ENCODE measurements at places on chromosomes 6 and 20.

DNA sequence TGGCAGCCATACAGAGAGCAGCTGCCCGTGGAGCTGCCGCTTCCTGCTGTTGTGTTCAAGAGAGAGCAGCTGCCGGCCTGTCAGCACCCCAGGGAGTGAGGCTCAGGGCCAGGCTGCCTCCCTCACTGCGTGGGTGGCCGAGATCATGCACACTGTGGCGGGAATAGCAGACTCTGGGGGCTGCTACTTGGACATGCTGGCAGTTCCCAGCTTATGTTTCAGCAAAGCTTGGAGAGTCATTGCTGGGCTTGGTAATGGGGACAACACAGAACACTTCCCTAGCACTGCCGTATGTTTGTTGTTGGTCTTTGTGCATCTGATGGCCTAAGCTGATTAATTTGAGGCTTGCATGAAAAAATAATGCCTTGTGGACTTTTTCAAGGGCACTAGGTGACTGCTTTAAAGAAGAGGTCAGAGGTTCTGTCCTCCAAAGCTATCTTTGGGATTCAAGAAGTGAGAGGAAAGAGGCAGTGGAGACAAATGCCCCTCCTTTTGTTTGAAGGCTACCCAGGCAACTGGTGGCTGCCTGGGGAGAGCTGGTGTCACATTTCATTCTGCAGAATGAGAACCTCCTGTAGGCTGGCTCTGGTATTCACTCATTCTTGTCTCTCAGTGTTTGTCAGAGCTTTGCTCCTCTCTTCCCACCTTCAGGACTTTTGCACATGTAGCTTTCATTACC lies 18.8 kb downstream of the MRAP2 start:
- DNase-seq, result no peak

DNA sequence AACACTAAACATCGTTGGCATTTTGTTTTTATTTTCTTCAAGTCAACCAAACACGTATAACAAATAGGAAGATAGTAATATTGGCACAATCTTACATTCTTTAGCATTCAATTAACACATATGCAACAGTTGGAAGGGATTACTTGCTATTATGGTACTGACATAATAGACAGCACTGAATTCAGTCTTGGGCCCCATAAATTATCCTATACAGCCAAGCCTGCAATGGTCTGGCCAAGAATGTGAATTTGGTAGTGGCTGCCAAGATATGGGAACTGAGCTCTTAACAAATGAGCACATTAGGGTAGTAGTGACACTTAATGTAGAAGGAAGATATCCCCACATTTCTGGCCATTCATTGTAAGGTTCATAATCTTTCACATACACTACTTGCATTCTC lies 44.8 kb upstream of the ARHGAP18 start:
- DNase-seq, result no peak

DNA sequence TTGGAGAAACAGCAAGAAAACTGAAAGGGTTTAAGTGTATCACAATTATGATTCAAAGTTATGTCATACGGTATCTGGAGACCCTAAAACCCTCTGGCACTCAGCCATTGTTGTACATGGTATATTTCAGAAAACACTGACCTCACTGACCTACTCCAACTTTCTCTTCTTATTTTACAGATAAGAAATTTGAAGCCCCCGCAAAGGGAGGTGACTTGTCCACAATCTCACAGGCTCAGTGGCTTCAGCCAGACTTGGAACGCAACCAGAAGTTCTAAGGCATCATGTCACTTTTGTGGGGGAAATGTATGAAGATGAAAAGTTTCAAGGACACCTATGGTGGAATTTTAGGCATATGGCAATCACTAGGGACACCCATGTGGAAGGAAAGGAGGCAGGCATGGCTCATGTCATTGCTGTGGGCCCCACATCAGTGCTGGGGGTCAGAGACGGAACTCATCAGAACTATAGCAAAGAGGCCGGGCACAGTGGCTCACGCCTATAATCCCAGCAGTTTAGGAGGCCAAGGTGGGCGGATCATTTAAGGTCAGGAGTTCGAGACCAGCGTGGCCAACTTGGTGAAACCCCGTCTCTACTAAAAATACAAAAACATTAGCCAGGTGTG lies 5.2 kb upstream of the TRIB3 start:
- no peak for DNase-seq

DNA sequence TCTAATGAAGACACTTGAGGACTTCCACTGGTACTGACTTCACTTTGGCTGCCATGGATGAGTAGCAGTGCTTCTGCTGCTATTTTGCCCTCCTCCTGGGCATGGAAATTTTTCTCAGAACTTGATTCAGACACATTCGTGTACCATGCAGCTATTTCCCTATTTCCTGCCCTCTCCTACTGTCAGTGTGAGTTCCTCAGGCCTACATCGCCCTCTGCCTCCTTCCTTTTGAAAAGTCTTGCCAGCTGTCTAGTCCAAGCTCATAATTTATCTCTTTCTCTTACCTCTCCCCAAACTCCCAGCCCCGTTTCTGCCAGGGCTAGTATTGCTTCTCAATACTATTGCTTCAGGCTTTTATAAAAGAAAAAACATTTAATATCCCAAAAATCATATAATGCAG lies 470.2 kb downstream of the ADGRB3 start:
- DNase-seq, result no peak

- DNase-seq, result no peak
Observed at GRCh38 chr20:11195899-11196558, 522.2 kb upstream of the JAG1 start.

DNA sequence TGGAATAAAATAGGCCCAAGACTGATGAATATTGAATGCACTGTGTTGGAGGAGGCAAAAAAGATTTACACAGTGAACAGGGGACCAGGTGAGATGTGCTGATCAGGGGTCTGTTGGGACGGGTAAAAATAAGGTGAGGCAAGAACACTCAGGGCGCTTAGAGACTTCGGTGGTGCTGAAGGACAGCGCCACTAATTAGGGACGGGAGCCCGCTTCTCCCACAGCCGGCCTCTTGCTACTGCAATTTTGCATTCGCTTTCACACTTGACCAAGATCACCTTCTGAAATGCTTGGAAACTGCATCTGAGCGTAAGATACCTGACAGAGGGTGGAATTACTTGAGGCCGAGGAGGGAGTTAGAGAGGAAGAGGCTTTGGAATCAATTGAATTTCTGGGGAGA lies 7.3 kb downstream of the TFAP2D start:
- DNase-seq, result no peak

- DNase-seq, result peak; percentile 30
Observed at GRCh38 chr6:85354761-85355618, 94.9 kb upstream of the NT5E start.

- DNase-seq, result no peak
Observed at GRCh38 chr6:19041906-19042305, 654.8 kb downstream of the RNF144B start.

DNA sequence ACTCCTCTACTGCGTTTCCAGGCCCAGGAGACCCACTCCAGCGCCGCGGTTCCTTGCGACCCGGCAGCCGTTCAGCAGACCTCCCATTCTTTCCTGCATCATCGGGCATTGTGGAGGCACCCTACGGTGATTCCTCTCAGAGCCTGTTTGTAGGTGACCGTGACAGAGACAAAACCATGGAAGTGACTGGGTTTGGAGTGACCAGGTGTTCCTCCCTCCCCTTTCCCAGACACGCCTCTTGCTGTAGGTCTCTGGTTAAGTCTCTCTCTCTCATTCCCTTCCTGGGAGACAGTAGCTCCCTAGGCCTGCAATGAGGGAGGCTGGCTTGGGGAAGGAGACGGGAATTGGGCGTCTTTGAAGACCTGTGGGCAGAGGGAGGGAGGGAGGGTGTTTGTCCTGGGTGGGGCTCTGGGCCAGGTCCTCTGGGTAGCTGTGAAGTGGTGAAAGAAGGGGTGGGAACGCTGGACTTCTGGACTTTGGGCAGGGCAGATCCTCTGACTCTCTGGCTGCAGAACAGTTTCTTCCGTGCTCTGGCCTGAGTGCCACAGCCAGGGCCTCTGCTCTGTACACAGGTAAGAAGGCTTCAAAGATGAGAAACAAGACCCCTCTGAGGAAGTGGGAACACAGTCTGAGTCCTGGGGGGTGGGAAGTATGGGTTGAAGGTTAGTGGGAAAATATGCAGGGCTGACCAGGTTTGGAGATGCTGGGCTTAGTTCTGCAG lies 763 bp downstream of the KLC4 start:
- DNase-seq, result no peak

GRCh38 chr6:42222448-42222847 lies 4.8 kb upstream of the MRPS10 start:
- no peak for DNase-seq

- DNase-seq, result no peak
Observed at GRCh38 chr6:113699239-113699638, 157.9 kb upstream of the MARCKS start.

- DNase-seq, result no peak
Observed at GRCh38 chr6:168789699-168790098, 348.7 kb downstream of the SMOC2 start.

GRCh38 chr20:4835244-4836177 lies 113.8 kb downstream of the PRND start:
- DNase-seq, result no peak

DNA sequence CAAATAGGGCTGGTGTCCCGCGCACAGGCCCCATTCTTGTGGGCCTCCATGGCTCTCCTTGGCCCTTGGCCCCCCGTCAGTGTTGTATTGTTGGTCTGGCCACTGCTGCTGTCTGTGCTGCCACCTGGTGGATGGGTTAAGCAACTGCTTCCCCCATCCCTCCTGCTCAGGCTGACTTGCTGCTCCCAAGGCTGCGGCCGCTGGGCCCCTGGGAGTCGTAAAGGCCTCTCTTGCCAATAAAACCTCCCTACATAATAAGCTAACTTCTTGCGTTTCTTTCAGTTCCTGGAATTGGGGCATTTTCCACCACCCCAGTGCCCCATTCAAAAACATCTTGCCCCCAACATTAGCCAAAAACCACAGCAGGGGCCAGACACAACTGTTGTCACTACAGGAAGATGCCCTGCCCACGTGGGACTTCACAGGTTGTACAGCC lies 27.1 kb downstream of the CD83 start:
- peak; percentile 62 for DNase-seq

- DNase-seq, result no peak
Observed at GRCh38 chr6:162889303-162889702, 161.5 kb downstream of the PACRG start.

DNA sequence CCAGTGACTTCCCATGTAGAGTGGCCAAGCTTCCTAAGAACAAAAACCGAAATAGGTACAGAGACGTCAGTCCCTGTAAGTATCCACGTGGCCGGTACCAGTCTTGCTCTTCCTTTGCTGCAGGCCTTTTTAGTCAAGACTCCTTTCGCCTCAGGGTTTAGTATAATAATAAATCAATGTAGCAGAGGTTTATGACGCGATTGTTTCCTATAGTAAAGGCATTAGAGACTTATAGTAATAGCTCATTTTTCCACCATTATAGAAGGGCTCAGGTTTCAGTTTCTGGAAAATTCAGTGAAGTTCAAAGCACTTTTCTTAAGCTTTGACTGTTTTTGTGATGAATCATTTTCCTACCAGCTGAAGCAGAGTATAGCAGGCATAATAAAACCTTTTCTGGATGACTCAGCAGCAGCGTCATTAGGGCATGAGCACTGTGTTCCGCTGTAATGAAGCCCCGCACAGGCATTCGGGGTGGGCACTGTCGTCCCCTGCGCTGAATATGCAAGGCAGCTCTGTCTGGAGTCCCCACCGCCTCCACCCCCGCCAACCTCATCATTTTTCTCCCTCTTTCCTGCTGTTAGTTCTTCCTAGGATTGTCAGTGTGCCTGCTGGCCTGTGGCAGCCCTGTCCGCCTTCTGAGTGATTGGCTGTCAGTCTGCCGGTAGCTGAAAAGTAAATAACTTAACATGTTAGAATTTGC lies 51.3 kb downstream of the PTPN1 start:
- peak; percentile 56 for DNase-seq

DNA sequence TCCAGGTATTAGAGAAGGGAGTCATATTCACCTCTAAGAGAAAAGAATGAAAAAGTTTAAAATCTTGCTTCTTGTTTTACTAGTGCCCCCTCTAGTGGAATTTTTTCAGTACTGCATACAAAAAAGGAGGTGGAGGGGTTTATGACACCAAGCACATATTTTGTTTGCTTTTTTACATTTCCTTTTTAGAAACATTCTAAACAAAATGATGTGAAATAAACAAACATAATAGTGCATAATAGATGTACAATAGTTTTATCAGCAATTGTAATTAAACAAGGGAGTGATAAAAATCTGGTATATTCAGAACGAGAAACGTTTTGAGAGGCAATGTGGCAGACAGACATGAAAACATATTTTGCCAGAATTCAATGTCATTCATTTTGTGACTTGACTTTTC lies 111.0 kb upstream of the TFAP2D start:
- DNase-seq, result no peak

DNA sequence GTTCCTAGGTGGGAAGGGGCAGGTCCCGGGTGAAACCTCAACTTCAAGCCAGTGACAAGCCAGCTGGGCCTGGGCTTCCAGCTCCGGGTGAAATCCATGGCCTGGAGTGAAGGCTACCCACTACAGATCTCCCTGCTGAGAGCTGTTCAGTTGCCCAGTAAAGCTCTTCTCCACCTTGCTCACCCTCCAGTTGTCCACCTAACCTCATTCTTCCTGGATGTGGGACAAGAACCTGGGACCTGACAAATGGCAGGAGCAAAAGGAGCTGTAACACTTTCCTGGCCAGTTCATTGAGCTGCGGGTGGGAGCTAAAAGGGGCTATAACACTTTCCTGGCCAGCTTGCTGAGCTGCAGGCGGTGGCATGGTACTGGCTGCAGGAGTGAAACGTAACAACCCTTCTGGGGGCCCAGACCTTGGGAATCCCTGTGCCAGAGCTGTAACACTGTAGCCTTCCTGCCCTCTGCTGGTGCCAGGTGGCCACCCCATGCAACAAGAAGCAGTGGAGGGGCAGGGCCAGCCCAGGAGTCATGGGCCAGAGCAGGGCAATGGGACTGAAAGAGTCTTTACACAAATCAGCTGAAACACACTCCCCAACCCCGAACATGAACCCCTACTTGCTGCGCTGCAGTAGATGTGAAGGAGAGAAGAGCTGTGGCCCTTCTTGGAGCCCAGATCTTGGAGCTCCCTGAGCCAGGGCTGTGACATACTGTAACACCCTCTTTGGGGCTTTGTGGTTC lies 3.6 kb upstream of the HINT3 start:
- DNase-seq, result peak; percentile 3

DNA sequence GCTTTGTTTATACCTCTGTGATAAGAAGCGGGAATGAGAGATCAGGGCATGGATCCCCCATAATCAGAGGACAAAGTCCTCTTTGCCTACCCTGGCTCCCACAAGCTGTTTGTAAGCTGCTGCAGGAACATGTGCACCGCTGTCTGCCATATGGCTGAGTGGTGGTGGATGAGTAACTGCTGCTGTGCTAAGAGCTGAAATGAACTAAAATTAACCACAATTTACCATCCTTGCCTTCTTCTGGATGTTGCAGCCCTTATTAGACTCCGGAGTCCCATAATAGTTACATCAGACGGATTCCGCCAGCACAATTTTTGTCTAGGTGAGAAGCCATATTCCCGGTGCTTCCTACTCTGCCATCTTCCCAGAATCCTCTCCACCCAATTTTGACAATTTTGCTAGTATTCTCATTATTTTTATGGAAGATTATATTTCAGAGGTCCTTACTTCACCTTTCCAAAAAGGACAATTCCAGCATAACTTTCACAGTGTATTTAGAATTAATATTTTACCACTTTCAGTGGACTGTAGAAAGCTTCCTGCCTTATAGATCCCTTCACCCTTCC lies 6.0 kb upstream of the CMTR1 start:
- no peak for DNase-seq

GRCh38 chr20:59640267-59640666 lies 35.9 kb downstream of the PHACTR3 start:
- DNase-seq, result no peak
